ENCODE measurements at places on chromosomes 7 and 10. TPM values are rescaled to one million over a fixed set of nuclear protein-coding genes. Genes with fewer than 3 reads are reported as not detected.

The LIPF gene
- total RNA-seq: not detected

The GRK5 gene
- 5.0 TPM for total RNA-seq

GRCh38 chr7:29723599-29723998 lies 82.7 kb upstream of the WIPF3 start:
- H3K4me1 ChIP-seq: peaks cover 21% of the 10 kb centered on the region
- no peaks in the 10 kb centered on the region for H3K36me3 ChIP-seq
- H3K4me3 ChIP-seq: peak overlapping the region; percentile 44
- peak overlapping the region; percentile 57 for H3K27ac ChIP-seq

DNA sequence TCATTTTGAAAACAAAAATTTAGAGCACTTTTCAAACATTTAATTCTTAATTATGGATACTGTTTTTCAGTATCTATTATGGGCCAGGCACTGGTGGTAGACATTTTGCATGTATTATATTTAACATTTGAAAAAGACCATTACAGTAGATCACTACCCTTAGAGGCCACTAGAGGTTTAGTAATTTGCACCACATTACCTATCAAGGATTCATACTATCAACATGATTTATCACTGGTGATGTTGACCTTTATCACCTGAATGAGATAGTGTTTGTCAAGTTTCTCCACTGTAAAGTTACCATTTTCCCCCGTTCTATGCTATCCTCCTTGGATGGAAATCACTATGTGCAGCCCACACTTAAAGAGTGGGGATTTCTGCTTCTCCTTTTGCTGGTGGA lies 4.4 kb upstream of the SNX13 start:
- no peaks in the 10 kb centered on the region for H3K36me3 ChIP-seq
- DNase-seq: no peak
- H3K4me1 ChIP-seq: peaks cover 32% of the 10 kb centered on the region

DNA sequence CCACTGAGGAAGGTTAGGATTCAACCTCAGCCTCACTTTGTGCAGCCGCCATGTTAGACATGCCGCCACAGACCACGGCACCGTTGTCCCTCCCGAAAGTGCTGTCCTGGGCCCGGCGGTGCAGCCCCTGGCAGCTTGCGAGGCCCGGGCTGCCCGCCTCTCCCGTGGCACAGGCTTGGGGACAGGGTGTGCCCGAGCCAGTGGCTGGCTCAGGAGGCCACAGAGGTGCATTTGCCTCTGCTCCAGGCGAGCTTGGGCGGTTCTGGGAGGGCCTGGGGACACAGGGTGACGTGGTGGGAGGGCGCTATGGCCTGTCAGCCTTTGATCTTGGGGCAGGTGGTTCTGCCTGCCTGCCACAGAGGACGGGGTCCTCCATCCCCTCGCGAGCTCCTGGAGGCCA lies 41.1 kb downstream of the NKX6-2 start:
- H3K4me3 ChIP-seq: no peak overlapping the region
- no peak for DNase-seq
- no peak overlapping the region for H3K27ac ChIP-seq
- H3K36me3 ChIP-seq: no peaks in the 10 kb centered on the region

The NEURL1 gene
- total RNA-seq: 1.7 TPM

DNA sequence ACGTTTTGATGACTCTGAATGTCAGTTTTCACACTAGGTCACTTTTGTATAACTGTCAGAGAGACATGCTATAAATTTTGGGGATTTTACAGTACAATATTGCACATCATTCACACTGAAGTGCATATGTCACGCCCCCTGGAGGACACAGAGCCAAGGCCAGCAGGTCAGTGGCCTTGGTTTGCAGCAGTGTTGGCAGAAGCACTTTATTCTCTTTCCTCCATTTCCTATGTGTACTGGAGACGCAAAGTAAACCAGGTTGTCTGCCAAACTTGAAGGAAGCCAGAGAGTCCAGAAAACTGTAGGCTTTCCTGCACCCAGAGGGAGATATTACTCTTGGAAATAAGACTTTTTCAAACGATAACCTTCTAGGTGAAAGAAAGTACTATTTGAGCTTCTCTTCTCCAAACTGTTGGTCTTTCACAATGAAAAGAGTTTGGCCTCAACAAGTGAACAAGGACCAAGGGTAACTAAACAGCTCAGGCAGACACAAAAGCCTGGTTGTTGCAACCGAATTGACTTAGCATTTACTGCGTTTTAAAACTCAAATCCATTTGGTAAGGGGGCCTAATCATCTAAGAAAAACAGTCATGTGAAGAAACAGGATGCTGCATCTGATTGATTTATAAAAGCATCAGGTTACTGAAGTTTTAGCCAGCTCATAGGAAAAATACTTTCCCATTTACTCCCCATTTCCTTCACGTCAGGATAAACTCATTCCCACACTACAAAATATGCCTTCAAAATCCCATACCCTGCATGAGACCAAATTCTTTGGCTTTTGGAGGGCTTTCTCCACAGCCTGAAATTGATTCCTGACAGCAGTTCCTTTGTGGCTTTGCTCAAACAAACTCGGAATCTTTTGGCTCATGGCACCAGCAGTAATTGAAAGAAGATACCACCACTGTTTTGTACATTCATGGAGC lies 83.0 kb upstream of the SEC61G start:
- H3K36me3 ChIP-seq: no peaks in the 10 kb centered on the region
- peaks cover 68% of the 10 kb centered on the region for H3K4me1 ChIP-seq
- peak overlapping the region; percentile 83 for H3K27ac ChIP-seq
- peak; percentile 60 for DNase-seq

The ASZ1 gene
- not detected for total RNA-seq

GRCh38 chr10:22489467-22489866 lies 144.2 kb downstream of the SPAG6 start:
- no peaks in the 10 kb centered on the region for H3K36me3 ChIP-seq
- no peak overlapping the region for H3K27ac ChIP-seq
- H3K4me3 ChIP-seq: no peak overlapping the region
- no peaks in the 10 kb centered on the region for H3K4me1 ChIP-seq
- H3K27me3 ChIP-seq: no peaks in the 10 kb centered on the region
- DNase-seq: no peak

All from PC-3 (cell line).